Right lobe of liver (tissue), 6 donors: ENCODE measurements at places on chromosomes 11 and 22.

DNA sequence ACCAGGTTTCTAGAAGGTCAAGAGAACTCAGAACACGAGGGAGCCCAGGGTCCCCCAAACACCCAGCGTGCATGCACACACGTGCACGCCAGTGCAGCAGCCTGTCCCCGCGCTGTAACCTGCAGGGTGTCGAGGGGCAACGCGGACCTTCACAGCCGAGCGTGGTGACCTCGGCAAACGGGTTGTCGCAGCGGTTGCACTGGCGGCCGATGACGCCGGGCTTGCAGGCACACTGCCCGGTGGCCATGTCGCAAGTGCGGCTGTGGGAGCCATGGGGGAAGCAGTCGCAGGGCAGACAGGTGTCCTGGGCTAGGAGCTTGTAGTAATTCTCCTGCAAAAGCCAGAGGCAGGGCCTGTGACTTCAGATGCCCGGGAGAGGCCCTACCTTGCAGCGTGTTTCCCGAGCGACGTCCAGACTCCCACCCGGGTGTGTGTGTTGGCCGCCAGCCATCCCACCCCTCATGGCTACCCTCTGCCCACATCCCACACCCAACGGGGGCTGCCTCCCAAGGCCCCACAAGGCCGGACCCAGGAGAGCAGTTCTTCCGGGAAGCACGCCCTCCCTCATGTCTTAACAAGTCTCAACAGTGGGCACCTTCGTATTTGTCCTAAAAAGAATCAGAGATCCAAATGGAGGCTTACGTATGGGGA lies 56.1 kb downstream of the TRMU start:
- peak; percentile 50 for DNase-seq

DNA sequence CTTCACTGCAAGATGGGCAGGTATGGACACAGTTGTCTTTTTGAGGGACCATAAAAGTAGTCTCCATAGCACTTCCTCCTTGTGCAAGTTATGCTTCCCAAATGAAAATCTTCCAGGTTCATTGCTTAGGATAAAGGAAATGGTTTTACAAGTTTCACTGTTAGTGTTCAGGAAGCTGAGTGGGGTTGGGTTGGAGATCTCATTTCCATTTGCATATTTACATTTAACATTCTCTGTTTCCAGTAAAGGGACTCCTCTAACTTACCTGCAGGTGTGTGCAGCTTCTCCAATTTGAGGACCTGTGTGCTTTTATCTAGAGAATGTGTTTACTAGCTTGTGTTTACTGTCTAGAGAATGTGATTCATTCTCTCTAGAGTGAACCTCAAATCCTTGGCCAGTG lies 141.3 kb upstream of the POU2AF2 start:
- no peak for DNase-seq

DNA sequence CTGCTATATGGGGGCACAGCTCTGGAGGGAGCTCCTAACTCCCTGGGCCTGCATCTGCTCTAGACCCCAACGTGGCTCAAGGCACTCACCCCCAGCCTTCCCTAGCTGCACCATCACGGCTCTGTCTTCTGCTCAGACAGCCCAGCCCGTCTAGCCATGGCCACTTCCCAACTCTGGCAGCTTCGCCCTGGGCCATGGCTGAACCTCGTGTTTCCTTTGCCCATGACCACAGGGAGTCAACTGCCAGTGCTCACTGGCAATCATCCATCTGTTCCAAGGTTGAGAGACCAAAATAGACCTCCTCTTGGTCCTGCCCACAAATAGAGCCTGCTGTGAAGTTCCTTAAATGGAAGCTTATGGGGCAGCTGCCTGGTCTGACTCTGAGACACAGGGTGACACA lies 5.4 kb downstream of the LMO1 start:
- DNase-seq: no peak

DNA sequence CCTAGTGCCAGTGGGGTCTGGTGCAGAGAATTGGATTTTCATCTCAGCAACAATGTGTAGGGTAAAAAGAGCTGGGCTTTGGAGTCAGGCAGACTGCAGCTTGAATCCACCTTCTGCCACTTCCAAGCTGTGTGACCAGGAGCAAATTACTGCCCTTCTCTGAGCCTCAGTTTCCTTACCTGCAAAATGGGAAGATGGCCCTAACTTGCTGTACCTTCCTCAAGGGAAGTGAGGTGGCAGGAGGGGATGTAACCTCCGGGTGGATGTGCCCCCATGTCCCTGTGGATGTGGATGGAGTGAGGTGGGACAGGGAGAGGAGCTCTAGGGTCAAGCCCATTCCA lies 90.9 kb downstream of the CACNA1I start:
- no peak for DNase-seq

GRCh38 chr22:21633481-21633880 lies 921 bp downstream of the CCDC116 start:
- DNase-seq: no peak

GRCh38 chr22:32570501-32570900 lies 95.9 kb downstream of the FBXO7 start:
- DNase-seq: no peak

GRCh38 chr11:4065601-4066377 lies 28.8 kb upstream of the RRM1 start:
- no peak for DNase-seq

- DNase-seq: peak; percentile 56
These were observed 2.7 kb downstream of the NEAT1 start for GRCh38 chr11:65425105-65425970.

DNA sequence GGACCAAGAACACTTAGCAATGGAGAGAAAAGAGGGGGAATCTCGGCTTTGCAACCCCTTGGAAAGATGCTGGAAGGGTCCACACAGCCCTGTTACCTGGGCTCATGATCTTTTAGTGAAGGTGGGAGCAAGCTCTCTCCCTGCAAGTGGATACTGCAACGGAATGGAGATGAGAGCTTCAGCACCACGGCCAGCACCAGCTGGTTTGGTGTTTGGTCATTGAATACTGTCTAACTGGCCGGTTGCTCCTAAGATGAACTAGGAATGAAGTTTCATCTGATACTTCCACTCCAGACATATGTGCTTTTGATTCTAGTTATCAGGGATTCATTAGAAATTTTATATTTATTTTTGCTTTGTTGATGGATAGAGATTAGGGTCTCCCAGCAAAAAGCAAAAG lies 16.3 kb downstream of the HTR3A start:
- no peak for DNase-seq

DNA sequence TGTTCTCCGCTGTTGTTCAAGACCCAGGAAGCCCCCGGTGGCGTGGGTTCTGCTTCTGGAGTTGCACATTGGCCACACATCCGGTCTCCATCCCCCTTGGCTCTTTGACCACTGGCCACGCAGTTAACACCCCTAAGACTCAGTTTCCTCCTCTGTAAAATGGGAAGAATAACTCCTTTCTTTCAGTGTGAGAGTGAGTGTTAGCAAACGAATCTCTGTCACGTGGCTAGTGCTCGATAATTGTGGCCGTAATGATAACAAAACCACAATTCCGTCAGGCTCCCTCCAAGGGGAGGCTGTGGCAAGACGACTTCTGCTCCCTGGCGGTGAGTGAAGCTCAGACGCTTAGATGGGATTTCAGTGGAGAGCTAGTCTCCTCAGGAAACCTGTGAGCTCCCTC lies 315.2 kb upstream of the B3GAT1 start:
- DNase-seq: no peak

- peak; percentile 23 for DNase-seq
These were observed 19.4 kb downstream of the LRRC74B start for GRCh38 chr22:21064917-21065864.

GRCh38 chr11:70420008-70420464 lies 21.7 kb downstream of the CTTN start:
- no peak for DNase-seq

- peak; percentile 31 for DNase-seq
These were observed 5.5 kb downstream of the CAPN1 start for GRCh38 chr11:65187146-65187675.

DNA sequence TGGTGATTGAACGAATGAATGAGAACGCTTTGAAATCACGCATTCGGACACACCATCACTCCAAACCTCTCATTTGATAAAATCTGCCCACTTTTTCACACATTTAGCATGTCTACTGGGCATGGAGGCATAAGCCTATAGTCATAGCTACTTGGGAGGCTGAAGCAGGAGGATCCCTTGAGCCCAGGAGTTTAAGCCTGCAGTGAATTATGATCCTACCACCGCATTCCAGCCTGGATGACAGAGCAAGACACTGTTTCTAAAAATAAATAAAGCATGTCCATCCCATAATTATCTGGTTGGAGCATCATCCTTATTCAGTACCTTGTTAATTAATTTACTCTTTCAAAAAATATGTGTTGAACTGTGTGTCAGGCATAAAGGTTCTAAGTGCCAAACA lies 3.3 kb upstream of the PICALM start:
- DNase-seq: no peak

- no peak for DNase-seq
These were observed 15.9 kb downstream of the TRIM29 start for GRCh38 chr11:120121914-120122473.

DNA sequence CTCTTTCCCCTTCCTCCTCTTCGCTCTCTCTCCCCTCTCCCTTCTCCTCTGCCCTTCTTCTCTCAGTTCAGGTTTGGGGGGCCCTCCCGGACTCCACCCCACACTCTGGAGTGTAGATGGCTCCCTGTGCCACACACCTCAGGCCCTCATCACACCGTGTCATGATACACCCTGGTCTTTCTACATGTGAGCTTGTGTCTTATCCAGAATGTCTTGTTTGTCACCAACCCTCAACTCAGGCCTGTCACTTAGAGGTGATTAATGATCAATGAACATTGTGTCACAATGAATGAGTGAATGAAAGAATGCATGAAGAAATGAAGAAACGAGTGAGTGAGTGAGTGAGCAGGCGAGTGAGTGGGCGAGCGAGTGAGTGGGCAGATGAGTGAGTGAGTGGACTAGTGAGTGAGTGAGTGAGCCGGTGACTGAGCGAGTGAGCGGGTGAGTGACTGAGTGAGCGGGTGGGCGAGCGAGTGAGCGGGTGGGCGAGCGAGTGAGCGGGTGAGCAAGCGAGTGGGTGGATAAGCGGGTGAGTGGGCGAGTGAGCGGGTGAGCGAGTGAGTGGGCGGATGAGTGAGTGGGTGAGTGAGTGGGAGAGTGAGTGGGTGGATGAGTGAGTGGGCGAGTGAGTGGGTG lies 33.8 kb downstream of the CAPN1 start:
- no peak for DNase-seq

DNA sequence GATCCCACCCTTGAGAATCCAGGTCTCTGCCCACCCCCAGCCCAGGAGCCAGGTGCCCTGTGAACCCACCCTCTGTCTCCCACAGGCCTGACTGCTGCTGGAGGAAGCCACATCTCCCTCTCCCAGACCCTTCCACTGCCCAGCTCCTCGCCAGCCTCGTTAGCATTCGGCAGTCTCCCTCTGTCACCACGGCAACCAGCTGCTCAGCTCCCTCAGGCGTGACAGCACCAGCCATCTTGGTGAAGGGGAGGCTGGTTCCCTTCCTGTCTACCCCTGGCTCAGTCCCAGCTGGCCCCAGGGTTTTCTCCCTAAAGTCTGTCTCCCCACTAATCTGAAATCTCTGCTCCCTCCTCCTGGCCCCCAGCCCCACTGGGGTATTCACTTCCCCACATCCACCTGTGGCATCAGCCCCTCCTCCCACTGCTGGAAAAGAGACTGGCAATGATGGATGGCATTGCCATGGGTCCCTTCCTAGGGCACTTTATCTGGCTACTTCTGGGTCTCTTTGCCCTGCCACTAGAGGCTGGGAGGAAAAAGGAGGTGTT lies 28.1 kb downstream of the NRXN2 start:
- no peak for DNase-seq

GRCh38 chr11:109885006-109885405 lies 208.2 kb upstream of the ZC3H12C start:
- DNase-seq: no peak

- DNase-seq: no peak
These were observed 120.6 kb downstream of the MICAL3 start for GRCh38 chr22:17903564-17904295.

DNA sequence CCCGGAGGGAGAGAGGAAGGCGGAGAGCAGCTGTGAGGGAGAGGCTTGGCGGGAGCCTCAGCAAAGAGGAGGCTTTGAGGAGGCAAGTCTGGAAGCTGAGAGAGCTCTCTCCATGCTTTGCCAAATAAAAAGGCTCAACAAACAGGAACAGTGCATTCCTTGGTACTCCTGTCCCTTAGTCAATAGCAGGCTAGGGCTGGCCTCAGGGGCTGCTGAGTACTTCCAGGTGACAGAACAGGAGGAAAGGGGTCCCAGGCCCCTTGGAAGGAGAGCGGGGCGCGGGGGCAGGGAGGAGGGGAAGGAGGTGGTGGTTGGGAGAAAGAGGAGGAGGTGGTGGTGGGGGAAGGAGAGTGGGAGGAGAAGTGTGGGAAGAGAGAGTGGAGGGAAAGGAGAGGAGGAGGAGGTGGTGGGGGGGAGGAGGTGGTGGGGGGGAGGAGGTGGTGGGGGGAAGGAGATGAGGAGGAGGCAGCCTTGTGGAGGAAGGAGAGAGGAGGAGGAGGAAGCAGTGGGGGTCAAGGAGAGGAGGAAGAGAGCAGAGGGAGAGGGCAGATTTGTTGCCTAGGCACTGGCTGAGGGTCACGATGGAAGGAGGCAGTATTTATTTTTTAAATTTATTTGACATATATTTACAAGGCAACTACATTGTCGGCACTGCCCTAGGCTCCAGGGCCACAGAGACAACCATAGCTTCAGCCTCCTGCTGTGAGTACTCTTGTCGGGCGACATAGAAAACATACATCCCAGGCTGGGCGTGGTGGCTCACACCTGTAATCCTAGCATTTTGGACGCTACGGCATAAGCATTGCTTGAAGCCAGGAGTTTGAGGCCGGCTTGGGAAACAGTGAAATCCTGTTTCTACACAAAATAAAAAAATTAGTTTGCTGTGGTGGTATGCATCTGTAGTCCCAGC lies 74.2 kb upstream of the ZBED5 start:
- no peak for DNase-seq

GRCh38 chr11:75388386-75389275 lies 10.7 kb upstream of the RPS3 start:
- peak; percentile 63 for DNase-seq

- DNase-seq: no peak
These were observed 320.0 kb upstream of the LRRC4C start for GRCh38 chr11:41779401-41779960.

- no peak for DNase-seq
These were observed 8.7 kb downstream of the RASD2 start for GRCh38 chr22:35549328-35549727.

DNA sequence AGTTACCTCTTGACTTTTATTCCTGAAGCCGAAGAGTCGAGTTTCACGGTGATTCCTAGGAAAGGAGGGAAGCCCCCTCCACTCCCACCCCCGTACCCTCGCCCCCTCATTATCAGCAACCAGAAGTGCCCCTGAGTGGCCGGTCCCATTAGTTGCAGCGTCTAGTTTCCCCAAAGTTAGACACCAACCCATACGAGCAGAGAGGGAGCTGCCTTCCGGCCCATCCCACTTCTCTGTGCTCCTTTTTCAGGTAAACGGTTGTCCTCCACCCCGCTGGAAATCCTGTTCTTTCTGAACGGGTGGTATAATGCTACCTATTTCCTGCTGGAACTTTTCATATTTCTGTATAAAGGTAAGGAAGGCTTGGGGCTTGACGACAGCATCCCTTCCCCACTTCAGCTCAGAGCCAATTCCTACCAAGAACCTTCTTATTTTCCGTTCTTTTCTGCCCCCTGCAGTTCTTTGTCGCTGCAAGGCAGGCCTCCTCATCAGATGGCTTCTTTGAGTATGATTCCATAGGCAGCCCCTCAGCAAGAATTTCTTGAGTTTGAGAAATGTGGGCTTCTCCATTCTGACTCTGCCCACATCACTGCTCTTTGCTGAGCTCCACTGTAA lies 701 bp downstream of the TMEM216 start:
- no peak for DNase-seq

GRCh38 chr22:29096736-29097669 lies 24.2 kb downstream of the KREMEN1 start:
- no peak for DNase-seq

- DNase-seq: no peak
These were observed 1.2 kb downstream of the DNAJC4 start for GRCh38 chr11:64231546-64231945.

GRCh38 chr11:76185931-76186401 lies 20.3 kb downstream of the WNT11 start:
- no peak for DNase-seq
